ENCODE measurements at places on chromosomes 6 and 20.
A peak's percentile ranks its signal among the peaks of the same experiment; 100 is the strongest.

DNA sequence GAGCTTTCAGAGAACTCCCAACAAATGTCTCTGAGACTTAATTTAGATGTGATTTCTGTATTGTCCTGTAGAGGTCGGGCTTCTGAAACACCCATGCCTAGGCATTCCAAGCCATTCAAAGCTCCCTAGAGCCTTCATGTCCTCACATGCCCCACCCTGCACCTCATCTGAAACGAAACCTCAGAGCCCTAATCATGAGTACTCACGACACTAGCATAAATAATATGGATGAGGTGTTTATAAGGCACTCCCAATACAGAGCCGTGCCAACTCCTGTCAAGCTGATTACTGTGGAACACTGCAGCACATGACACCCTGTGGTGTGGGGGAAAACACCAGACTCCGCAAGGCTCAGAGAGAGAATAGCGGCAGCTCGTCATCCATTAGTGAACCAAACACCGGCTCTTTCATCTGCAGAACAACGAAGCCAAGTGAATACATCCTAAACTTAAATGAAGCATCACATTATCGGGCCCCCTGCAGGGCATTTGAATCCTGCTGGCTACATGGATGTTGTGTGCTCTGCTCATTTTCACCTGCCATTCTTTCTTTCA is 83.8 kb downstream of the FNDC1 start:
- H3K27ac ChIP-seq, result no peak overlapping the region
- H3K4me1 ChIP-seq, result peaks cover 6% of the 10 kb centered on the region
- no peaks in the 10 kb centered on the region for H3K27me3 ChIP-seq
- no peaks in the 10 kb centered on the region for H3K36me3 ChIP-seq

- peak; percentile 33 for DNase-seq
- no peaks in the 10 kb centered on the region for H3K4me1 ChIP-seq
- no peaks in the 10 kb centered on the region for H3K27me3 ChIP-seq
- no peak overlapping the region for H3K27ac ChIP-seq
These were observed 367.6 kb upstream of the JAG1 start for GRCh38 chr20:11041396-11041795.

DNA sequence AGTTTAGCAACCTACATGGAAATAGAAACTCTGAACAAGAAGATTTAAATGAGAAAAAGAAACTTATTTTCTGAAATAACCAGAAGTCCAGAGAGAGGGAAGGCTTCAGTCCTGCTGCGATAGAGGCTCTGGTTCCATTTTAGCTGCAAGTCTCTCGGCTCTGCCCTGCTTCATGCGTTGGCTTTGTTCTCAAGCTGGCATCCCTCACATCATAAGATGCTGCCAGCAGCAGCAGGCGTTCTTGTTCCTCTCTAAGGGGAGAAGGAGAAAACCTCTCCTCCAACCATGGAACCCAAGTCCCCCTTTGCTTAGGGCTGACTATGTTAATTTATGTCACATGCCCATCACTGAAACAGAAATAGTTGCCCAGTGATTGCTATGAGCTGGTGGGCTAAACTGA is 46.4 kb upstream of the PMEPA1 start:
- H3K4me1 ChIP-seq, result no peaks in the 10 kb centered on the region
- H3K27me3 ChIP-seq, result no peaks in the 10 kb centered on the region
- H3K4me3 ChIP-seq, result no peak overlapping the region
- H3K36me3 ChIP-seq, result no peaks in the 10 kb centered on the region
- DNase-seq, result no peak

DNA sequence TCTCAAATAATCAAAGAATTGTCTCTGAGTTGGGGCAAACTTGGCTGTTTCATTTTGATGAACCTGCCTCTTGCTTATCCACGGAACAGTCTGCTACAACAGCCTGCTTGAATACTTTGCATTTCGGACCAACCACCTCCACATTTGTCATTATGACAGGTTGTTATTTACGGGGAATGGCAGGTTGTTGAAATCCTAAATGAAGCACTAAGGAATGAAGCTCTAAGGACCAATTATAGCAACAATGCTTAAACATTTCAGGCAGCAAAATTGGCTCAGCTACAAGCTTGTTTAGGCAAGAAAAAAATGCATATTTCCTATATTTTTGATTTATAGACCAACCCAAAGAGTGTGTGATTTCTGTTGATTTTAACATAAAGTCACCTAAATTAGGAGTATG is 84.5 kb downstream of the MAP3K7 start:
- no peak for DNase-seq
- H3K27me3 ChIP-seq, result no peaks in the 10 kb centered on the region
- H3K36me3 ChIP-seq, result no peaks in the 10 kb centered on the region
- no peak overlapping the region for H3K27ac ChIP-seq
- H3K4me3 ChIP-seq, result no peak overlapping the region

Data from astrocyte (in vitro differentiated cells and primary cell).